ENCODE measurements at places on chromosomes 7 and 10.

DNA sequence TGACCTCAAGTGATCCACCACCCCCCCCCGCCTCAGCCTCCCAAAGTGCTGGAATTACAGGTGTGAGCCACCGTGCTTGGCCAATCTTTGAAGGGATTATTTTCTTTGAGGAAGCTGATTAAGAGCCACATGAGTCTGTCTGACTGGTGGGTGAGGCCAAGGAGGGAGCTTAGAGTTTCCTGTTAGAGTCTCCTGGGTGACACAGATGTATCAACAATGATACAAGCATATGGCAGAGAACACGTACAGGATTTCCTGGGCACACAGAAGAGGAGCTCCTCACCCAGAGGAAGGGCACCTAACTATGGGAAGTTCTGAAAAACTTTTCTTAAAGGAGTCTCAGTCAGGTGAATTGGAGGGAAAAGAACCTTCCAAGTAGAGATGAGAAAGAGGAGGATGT, 69.4 kb downstream of the GOLGA7B start:
- DNase-seq = no peak

- DNase-seq = no peak
These were observed 26.2 kb downstream of the VSIR start for GRCh38 chr10:71747039-71747531.

GRCh38 chr7:26390016-26390415, 98.4 kb downstream of the SNX10 start:
- no peak for DNase-seq

GRCh38 chr10:51907361-51907760, 208.0 kb upstream of the CSTF2T start:
- no peak for DNase-seq

DNA sequence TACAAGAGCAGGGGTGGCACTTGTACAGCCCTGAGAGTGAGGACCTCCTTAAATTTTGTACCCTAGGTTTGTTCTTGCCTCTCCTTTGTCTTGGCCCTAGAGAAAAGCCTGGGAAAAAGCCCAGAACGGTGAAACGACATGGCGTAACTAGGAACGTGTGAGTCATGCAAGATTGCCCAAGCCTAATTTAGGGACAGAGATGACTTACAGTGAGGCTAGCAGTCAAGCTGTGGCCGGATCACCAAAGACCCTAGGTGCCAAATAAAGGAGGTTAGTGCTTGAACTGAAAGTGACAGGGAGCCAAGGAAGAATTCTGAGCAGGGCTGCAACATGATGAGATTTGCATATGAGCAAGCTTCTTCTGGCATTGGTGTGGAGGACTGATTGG, 25.1 kb downstream of the TBXAS1 start:
- no peak for DNase-seq

DNA sequence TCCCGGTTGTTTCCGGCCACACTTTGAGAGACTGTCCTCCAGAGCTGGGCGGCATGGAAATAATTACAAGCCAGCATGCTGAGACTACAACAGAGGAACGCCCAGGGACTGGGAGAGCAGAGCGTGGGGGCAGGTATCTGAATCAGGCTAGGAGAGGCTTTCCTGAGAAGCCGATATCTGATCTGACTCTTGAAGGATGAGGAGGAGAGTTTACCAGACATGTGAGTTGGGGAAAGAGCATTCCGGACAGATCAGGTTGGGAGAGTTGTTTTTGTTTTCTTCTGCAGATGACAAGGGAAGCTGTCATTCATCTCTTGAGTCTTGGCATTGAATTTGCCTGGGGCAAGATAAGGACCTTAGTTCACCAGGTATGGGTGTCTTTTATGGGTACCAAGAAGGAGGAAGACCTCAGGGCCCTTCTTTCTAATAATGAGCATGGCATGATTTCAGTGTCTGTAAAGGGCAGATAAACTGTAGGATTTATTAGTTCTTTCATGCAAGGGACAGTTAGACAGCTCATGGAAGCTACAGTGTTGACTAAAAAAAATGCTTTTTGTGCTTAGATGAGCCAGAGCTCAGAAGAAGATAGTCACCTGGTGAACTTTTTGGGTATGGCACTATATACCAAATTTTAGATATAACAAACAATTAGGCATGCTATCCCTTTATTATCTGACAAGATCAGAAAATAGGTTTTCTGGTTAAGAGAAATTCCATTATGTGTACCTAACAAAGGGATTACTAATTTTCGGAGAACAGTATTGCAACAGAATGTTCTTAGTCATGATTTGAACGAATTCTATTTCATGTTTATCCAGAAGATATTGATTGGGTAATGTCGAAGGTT, 36.2 kb downstream of the WBP1L start:
- DNase-seq = no peak

All from activated CD4-positive, alpha-beta T cell treated with anti-CD3 and anti-CD28 coated beads, Interleukin-2, amount 50 U/mL, for 16 hours (primary cell).